Smooth muscle cell of the umbilical artery (primary cell): ENCODE measurements at places on chromosomes 3 and 15. TPM values are rescaled to one million over a fixed set of nuclear protein-coding genes. Genes with fewer than 3 reads are reported as not detected.

Gene GOLGA8T
- total RNA-seq = not detected in 2 replicates

Gene PLCH1
- total RNA-seq = 0.09 and 0.59 TPM in 2 replicates

Gene GALNT15
- 5.0 and 9.5 TPM in 2 replicates for total RNA-seq

Gene KCNH8
- under 0.01 TPM in 1 of 2 replicates, not detected in the other for total RNA-seq

Gene TMEM40
- not detected in 2 replicates for total RNA-seq

Gene RNU5B-1
- total RNA-seq = not detected in 2 replicates

Gene MAGI1
- 28.2 and 51.1 TPM in 2 replicates for total RNA-seq

Gene RHOV
- total RNA-seq = under 0.01 TPM in 1 of 2 replicates, not detected in the other

Gene RAB6B
- total RNA-seq = 0.30 and 1.6 TPM in 2 replicates

Gene WDR93
- under 0.01 TPM in 1 of 2 replicates, not detected in the other for total RNA-seq

Gene GP9
- not detected in 2 replicates for total RNA-seq

Gene IL1RAP
- total RNA-seq = 22.9 and 44.2 TPM in 2 replicates
